ENCODE measurements at places on chromosomes 7 and 10. TPM values are rescaled to one million over a fixed set of nuclear protein-coding genes. Genes with fewer than 3 reads are reported as not detected.

Gene METTL27
- total RNA-seq = 3.0 TPM

Gene PPP1R17
- total RNA-seq = not detected

Gene TUBAL3
- not detected for total RNA-seq

Gene RNF133
- total RNA-seq = 7.2 TPM

- H3K27me3 ChIP-seq = no peaks in the 10 kb centered on the region
- peak overlapping the region; percentile 83 for H3K27ac ChIP-seq
- H3K4me3 ChIP-seq = peak overlapping the region; percentile 9
- peaks cover 51% of the 10 kb centered on the region for H3K4me1 ChIP-seq
- DNase-seq = peak; percentile 85
Measured at GRCh38 chr10:133257489-133258065, 19.1 kb downstream of the ADAM8 start.

Gene ZNF485
- total RNA-seq = 2.2 TPM

DNA sequence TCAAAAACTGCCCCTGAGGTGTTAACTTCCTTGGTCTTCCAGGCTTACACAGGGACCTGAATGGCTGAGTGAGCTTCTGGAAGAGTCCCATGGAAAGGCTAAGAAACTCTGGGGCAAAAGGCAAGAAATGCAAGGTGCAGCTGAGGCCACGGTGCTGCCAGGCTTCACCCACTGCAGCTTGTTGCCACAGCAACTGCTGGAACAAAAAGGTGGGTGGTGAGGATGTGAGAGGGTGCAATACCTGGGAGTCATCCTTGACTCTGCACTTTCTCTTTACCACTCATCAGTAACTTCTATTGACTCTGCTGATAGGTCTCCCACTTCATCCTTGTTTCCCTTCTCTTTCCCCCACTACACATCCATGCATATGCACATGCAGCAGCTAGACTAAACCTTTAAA, 258.6 kb downstream of the BMPER start:
- H3K27me3 ChIP-seq = no peaks in the 10 kb centered on the region
- no peak overlapping the region for H3K4me3 ChIP-seq
- no peaks in the 10 kb centered on the region for H3K4me1 ChIP-seq
- no peak for DNase-seq
- no peak overlapping the region for H3K27ac ChIP-seq
- no peaks in the 10 kb centered on the region for H3K36me3 ChIP-seq

DNA sequence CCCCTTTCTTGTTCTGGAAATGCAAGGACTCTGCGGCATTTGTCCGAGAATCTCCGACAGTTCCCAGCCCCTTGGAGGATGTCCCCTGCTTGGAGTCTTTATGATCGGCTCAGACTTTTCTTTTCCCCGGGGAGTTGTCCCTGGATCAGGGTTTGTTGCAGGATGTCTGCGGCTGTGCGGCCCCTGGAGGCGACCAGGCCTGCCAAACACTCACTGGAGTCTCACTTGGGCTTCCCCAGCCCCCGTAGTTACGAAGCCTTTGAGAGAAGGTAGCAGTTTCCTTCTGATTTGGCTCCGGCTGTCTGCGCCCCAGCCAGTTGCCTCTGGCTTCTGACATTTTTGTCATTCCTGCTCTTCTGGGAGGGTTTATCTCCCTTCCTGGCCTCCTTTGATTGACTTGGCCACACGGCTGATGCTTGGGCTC, 16.1 kb downstream of the COL26A1 start:
- no peaks in the 10 kb centered on the region for H3K4me1 ChIP-seq
- H3K27ac ChIP-seq = no peak overlapping the region
- H3K36me3 ChIP-seq = no peaks in the 10 kb centered on the region
- no peak overlapping the region for H3K4me3 ChIP-seq
- peak; percentile 44 for DNase-seq

- H3K36me3 ChIP-seq = no peaks in the 10 kb centered on the region
- no peak overlapping the region for H3K27ac ChIP-seq
- no peak overlapping the region for H3K4me3 ChIP-seq
- DNase-seq = no peak
Measured at GRCh38 chr7:87223666-87224065, 4.1 kb upstream of the TMEM243 start.

DNA sequence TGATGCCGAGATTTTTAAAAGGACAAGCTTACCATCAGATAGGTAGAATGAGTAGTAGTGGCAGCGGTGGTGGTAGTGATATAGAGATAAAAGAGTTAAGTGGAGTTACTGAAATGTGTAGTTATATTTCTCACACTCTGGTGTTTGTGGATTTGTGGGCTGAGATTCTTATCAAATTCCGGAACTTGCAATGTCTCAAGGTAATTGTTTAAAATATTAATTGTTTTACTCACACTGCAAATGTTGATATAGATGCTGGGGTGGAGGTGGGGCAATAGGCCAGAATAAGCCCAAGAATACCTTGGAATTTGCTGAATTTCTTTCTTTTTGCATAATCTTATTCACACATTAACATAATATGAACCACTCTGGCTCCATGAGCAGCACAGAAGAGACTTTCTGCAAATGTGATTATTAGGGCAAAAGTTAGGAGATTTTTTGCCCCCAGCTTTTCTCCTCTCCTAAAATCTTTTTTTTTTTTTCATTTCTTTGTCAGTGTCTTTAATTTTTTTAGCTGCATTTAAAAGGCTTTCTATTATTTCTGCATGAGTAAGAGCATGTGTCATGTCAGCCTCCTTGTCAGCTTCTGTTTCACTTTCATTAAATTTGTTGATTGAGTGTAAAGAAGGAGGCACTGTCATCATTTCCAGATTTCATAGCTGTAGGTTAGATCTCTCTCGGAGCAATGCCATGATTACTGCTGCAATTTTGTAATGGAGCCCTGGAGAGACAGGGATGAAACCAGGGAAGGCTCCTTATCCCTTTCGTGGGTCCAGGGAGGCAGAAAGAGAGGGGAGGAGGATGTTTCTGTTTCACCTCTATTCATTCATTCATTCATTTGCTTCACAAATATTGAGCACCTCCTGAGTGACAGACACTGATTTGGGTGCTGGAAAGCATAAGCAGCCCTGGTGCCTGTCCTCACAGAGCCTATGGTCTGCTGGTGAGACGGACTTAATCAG, 13.1 kb upstream of the SGMS1 start:
- no peaks in the 10 kb centered on the region for H3K4me1 ChIP-seq
- H3K36me3 ChIP-seq = no peaks in the 10 kb centered on the region
- no peak overlapping the region for H3K27ac ChIP-seq
- H3K27me3 ChIP-seq = no peaks in the 10 kb centered on the region

DNA sequence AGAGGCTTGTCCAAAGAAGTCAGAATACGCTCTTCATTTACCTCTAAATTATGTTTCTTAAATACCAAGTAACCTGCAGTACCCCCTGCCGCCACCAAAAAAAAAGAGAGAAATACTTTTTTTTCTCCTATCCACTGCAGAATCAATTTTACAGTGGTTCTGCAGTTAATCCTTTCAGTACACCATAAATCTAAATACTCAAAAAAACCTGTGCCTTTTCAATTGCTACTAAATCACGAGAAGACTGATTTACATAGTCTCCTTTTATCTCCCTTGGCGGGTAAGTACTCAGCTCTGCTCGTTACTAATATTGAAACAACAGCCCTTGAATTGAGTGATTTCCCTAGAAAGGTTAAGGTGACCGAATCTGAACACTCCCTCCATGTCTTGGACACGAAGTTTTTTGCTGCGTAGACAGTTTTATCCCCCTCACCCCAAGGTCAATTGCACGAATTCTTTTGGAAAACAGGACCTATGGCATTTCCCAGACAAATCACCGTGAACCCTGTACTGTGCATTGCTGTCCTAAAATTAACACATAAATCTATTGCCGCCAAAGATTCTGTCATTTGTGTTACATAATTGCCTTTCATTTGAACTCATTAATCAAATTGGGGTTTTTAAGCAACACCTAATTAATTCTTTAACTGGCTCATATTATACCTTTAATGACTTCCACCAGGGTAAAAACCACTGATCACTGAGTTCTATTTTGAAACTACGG, 512 bp upstream of the VIM start:
- peak overlapping the region; percentile 98 for H3K27ac ChIP-seq
- peak; percentile 41 for DNase-seq
- H3K27me3 ChIP-seq = peaks cover 12% of the 10 kb centered on the region
- peaks cover 7% of the 10 kb centered on the region for H3K36me3 ChIP-seq
- H3K4me3 ChIP-seq = peak overlapping the region; percentile 66

Gene NUTM2D
- 2.0 TPM for total RNA-seq

Gene ZPBP
- not detected for total RNA-seq

GRCh38 chr7:55427800-55428199, 62.7 kb downstream of the LANCL2 start:
- H3K36me3 ChIP-seq = peaks cover 22% of the 10 kb centered on the region
- H3K4me1 ChIP-seq = peaks cover 11% of the 10 kb centered on the region
- DNase-seq = no peak
- H3K27me3 ChIP-seq = no peaks in the 10 kb centered on the region
- no peak overlapping the region for H3K4me3 ChIP-seq

GRCh38 chr10:50417486-50417885, 166.2 kb upstream of the ASAH2 start:
- H3K27ac ChIP-seq = peak overlapping the region; percentile 81
- DNase-seq = no peak
- H3K4me3 ChIP-seq = peak overlapping the region; percentile 65
- peaks cover 59% of the 10 kb centered on the region for H3K4me1 ChIP-seq

DNA sequence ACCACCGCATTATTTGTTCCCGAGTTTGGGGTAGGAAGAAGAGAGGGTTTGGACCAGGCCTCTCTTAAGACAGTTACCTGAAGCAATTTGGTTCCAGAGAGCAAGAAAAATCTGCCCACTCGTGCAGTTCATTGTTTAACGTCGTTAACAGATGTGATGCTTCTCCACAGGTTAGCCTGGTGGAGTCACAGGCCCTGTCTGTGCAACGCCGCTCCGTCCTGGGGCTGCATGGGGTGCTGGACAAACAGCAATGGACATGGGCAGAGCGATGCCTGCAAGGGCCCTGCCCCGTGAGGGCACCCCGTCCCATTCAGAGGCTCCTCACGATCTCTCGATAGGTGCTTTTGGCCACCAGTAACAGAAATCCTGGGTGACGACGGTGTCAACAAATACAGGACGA, 9.7 kb downstream of the FOXL3 start:
- no peaks in the 10 kb centered on the region for H3K4me1 ChIP-seq
- no peak overlapping the region for H3K27ac ChIP-seq
- H3K4me3 ChIP-seq = no peak overlapping the region
- no peaks in the 10 kb centered on the region for H3K36me3 ChIP-seq
- no peak for DNase-seq

Gene DYNC1I1
- total RNA-seq = 16.5 TPM

- no peak for DNase-seq
- no peaks in the 10 kb centered on the region for H3K27me3 ChIP-seq
- no peaks in the 10 kb centered on the region for H3K4me1 ChIP-seq
- H3K27ac ChIP-seq = no peak overlapping the region
- H3K4me3 ChIP-seq = no peak overlapping the region
Measured at GRCh38 chr10:11118686-11119085, 101.0 kb downstream of the CELF2 start.

DNA sequence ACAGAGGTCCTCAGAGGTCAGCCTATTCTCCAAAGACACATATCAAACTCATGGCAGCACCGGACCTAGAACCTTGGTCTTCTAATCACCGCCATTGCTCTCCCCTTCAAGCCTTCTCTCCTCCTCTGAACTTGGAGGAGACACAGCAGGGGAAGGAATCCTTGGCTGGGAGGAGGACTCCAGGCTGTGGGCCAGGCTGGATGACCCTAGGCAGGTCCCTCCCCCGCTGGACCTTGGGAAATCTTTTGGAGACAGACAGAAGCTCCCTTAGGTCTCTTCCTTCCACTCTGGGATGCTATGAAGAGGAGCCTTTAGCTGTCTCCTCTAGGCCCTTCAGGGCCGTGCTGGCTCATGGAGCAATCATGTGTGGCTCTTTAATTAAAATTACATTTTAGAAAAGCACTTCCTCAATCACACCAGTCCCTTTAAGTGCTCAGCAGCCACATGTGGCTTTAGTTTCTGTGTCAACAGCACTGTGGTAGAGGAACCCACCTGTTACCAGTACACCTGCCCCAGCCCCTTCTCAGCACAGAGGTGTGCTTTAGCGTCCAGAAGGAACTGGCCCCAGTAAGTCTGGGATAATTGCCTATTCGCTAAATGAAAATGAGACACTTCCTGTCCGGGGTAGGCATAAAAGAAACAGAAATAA, 238.2 kb downstream of the CELF2 start:
- no peak for DNase-seq
- H3K4me1 ChIP-seq = no peaks in the 10 kb centered on the region
- H3K4me3 ChIP-seq = no peak overlapping the region
- H3K27me3 ChIP-seq = no peaks in the 10 kb centered on the region
- no peak overlapping the region for H3K27ac ChIP-seq

DNA sequence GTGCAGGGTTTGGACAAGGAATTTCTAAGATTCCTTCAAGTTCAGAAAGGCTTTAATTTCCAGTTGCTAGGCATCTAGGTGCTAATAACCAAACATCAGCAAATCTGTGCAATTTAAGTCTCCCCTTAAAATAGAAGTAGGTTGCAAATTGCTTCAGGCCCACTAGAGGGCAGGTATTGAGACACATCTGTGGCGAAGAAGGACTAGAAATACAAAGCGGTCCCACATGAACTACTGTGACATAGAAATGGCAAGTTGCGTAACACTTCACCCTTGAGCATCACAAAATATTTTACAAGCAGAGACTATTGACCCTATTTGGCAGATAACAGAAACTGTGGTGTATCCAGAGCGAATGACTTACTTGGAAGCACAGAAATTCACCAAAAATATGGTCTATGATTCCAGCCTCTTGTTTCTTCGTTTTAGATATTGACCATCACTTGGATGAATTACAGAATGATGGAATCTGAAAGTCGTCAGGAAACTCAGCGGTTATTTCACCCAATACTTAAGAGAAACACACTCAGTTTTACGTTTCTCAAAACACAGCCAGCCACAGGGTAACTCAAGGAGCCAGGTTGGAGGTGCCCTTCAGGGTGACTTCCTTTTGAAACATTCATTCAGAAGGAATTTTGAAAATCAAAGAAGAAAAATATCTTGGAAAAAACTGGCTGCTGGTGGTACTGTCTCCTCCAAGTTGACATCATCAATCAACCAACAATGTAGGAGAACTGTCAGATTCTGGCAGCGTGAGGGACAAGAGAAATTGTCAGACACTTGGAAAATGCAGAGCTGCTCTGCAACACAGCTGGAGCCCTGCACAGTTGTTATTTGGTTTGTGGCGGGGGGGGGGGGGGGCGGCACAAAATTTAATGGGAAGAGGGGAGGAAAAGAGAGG, 256.3 kb upstream of the MINDY3 start:
- no peaks in the 10 kb centered on the region for H3K4me1 ChIP-seq
- no peaks in the 10 kb centered on the region for H3K27me3 ChIP-seq
- DNase-seq = peak; percentile 25
- no peaks in the 10 kb centered on the region for H3K36me3 ChIP-seq

- no peak for DNase-seq
- no peak overlapping the region for H3K27ac ChIP-seq
- H3K4me3 ChIP-seq = no peak overlapping the region
- no peaks in the 10 kb centered on the region for H3K36me3 ChIP-seq
- no peaks in the 10 kb centered on the region for H3K27me3 ChIP-seq
Measured at GRCh38 chr7:52271703-52272102, 763.7 kb upstream of the POM121L12 start.

Gene WNT8B
- not detected for total RNA-seq

GRCh38 chr10:3977761-3978160, 192.8 kb upstream of the KLF6 start:
- H3K27ac ChIP-seq = no peak overlapping the region
- H3K36me3 ChIP-seq = no peaks in the 10 kb centered on the region
- H3K27me3 ChIP-seq = no peaks in the 10 kb centered on the region
- H3K4me1 ChIP-seq = peaks cover 9% of the 10 kb centered on the region
- H3K4me3 ChIP-seq = no peak overlapping the region
- no peak for DNase-seq

GRCh38 chr7:131904760-131905327, 348.4 kb upstream of the PODXL start:
- H3K36me3 ChIP-seq = no peaks in the 10 kb centered on the region
- no peak overlapping the region for H3K27ac ChIP-seq
- H3K4me3 ChIP-seq = no peak overlapping the region
- H3K27me3 ChIP-seq = no peaks in the 10 kb centered on the region
